LoVo (cell line): ENCODE measurements at places on chromosomes 2 and 18.
A peak's percentile ranks its signal among the peaks of the same experiment; 100 is the strongest.

DNA sequence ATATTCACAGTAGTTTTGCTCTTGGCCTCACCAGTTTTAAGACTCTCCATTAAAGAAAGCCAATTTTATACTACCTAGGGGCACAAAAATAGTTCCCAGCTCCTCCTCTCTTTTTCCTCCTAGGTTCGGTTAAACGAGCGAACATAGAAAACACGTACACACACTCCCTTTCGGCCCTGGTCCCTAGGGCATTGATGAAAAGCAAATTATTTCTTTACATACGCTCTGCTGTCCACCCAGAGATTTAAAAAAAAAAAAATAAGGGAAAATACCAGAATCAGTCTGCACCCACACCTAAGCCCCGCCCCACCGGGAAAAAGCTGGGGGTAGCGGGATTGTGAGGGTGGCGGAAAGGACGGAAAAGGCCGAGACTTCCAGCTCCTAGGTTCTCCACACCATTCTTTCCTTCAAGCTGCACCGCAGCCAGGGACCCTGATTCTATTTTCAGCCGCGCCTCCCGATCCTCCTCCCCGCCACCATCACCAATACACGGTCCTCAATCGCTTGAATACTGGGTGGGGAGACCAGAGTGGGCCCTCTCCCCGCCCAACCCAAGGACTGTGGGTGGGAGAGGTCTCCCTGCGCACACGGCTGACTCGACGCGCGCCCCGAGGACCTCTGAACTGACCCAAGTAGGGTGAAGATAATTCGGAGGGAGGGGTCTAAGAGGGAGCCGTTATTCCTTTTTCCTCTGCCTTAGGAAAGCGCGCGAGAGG, 769 bp downstream of the ATF2 start:
- no peak for DNase-seq

- DNase-seq, result peak; percentile 66
Measured at GRCh38 chr2:203656522-203657287, 49.7 kb upstream of the CD28 start.

DNA sequence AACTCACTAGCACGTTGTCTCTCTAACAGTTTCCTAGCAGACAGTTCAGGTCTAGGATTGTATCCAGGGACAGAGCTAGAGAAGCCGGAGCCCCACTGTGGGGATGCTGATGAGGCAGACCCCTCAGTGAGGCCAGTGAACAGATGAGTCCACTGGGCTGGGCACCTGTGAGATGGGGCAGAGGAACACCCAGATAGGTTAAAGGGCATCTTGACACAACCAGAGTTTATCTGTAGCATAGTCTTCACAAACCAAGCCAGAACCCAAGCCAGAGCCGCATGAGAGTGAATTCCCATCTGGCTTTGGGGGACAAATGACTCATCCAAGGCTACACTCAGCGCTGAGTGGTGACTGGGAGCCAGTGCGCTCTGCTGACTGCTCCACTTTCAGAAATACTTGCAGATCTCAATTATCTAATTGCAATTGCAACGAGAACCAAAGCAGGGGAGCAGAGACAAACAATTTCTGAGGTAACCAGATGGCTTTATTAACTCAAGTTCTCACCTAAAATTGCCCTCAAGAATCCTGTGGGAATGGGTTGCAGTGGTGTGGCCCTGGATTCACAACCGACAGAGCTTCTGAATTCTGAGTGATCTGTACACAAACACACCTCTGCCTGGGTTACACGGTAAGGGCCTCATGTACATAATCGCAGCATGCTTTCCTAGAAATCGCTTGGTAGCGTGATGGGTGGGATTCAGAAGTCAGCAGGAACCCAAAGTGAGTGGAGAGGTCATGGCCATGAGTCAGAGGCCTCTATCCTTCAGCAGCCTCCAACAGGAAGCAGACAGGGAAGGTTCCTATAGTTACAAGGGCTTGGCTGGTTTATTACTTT, 48.7 kb upstream of the MSH2 start:
- DNase-seq, result peak; percentile 90

DNA sequence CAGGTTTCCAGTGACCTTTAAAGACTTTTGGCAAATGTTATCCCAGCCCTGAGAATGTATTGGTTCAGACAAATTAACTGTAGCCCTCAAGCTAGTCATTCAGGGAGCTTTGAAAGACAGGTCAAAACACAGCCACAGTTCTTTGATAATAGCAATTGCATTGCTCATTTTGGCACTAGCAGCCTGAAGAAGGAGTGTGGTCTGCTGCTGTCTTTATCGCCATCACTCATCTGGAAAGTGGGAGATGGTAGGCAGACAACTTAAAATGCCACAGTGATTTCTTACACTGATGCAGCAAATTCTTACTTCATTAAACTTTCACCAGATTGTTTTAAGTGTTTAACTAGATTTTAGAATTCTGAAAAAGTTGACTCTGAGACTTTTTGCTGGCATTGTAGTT, 47.2 kb downstream of the DOK6 start:
- DNase-seq, result no peak

DNA sequence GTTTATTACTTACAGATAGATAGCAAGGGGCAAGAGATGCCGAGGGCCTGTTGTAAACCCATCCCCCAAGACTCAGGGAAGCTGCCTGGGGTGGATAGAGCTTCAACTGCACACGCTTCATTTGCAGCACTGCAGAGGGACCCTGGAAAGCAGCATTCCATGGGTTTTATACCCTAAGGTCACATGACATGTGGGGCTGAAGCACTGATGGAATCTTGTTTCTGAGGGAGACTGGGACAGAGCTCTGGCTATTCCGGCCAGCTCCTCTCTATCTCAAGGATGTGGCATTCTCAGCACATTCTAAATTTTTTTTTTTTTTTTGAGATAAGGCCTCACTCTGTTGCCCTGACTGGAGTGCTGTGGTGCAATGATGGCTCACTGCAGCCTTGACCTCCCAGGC, 300.1 kb downstream of the MYCN start:
- DNase-seq, result no peak

- no peak for DNase-seq
Measured at GRCh38 chr2:99187011-99187410, 6.0 kb downstream of the MRPL30 start.

- DNase-seq, result no peak
Measured at GRCh38 chr2:238420442-238420841, 6.3 kb upstream of the ASB1 start.

DNA sequence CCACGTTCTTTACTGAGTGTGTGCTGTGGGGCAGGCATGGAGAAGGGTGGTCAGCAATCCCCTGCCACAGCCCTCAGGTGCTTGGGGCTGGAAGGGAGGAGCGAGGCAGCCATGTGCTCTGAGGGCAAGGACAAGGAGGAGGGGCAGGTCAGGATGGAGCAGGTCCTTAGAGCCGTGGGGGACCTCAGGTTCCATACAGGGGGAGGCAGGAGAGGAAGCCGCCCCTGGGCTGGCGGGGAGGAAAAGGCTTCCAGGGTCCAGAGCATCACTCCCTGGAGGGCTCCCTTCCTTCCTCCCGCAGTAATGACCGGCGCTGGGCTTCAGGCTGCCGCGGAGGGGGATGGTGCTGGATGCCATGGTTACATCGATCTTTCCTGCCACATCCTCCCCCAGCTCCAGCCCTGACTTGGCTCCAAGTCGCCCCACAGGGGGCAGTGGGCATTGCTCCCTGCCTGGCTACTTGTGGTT, 6.6 kb downstream of the GAREM2 start:
- no peak for DNase-seq

- DNase-seq, result no peak
Measured at GRCh38 chr2:168690381-168690885, 112.0 kb upstream of the NOSTRIN start.

GRCh38 chr2:19785447-19785846, 116.3 kb downstream of the TTC32 start:
- DNase-seq, result no peak

- no peak for DNase-seq
Measured at GRCh38 chr18:53142005-53142404, 802.0 kb downstream of the DCC start.

DNA sequence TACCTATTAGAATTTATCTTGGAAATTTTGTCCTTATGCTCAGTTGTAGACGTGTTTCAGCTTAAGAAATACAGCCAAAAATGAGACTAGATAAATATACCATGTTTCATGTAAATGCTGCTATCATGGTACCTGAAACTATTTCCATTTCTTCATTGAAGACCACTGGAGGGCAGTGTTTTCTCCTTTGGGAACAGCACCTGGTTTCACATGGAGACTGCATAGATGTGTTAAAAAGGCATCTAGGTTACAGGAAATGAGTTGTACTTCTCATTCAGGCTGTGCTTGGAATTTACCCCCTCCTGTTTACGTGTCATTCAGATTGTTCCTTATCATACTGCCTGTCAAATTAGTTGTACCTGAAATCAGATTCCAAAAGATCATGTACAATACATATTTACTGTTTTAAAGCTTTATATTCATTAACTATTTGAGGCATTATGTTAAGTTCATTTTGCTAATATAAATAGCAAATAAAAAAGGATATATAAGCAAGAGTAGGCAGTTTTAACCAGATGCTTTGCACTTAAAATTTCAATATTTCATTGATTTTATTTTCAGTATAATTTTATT, 57.3 kb upstream of the PSMD14 start:
- peak; percentile 73 for DNase-seq

- DNase-seq, result no peak
Measured at GRCh38 chr2:156346731-156347130, 14.2 kb upstream of the NR4A2 start.

GRCh38 chr2:61536572-61537276, 1.4 kb downstream of the XPO1 start:
- DNase-seq, result peak; percentile 86

DNA sequence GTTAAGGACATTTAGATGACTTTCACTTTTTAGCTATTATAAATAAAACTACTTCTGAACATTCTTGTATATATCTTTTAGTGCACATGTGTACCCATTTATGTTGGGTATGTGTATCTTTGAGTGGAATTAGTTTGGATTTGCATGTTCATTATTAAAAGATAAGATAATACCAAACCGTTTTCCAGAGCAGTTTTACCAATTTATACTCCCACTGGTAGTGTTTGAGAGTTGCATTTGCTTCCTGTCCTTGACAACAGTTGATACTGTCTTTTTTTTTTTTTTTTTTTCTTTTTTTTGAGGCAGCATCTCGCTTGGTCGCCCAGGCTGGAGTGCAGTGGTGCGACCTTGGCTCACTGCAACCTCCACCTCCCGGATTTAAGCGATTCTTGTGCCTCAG, 23.3 kb downstream of the SLC30A6 start:
- DNase-seq, result no peak

DNA sequence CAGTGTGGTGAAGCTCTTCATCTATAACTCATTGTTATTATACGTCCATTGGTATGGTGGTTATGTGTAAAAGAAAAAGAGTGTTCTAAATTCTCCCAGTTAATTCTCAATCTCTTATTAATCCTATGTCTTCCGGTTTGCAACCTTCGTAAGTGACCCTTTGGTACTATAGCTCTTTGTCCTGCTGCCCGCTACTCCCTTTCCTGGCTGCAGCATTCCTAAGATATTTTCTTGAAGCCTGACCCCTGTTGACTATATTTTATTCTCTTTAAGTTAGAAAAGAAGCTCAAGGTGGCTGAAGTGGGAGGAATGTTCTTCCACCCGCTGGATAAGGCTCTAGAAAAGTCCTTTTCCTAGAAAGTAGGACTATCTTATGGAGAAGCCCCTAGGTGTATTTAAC, 684.8 kb downstream of the SOCS6 start:
- no peak for DNase-seq

GRCh38 chr2:67806816-67807215, 256.0 kb downstream of the C1D start:
- DNase-seq, result no peak

- DNase-seq, result no peak
Measured at GRCh38 chr18:24276994-24277393, 120.6 kb downstream of the OSBPL1A start.

DNA sequence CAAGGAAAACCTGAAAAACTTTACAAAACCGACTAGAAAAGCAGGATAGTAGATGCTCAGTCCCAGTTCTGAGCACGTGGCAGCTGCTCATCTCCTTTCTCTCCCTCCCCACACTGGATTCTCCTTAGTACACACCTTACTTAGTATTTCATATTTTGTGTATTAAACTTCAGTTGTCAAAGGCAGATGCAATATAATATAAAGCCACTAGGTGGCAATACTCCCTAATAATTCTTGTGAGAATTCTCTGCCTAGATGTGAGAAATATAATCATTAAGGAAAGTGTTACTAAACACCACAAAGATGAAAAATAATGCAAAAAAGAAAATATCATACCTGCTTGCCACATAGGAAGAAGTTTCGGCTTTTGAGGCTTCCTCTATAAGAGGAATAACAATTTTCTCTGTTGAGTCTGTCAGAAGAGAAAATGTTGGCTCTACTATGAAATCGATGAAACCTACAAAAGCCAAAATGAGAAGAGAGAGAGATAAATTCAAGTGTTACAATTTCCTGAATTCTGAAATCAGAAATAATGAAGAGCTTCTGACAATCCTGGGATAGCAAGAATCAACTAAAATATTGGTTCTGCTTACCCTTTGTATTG, 200.6 kb downstream of the PPP1R1C start:
- peak; percentile 53 for DNase-seq

GRCh38 chr2:163417596-163418337, 318.0 kb downstream of the FIGN start:
- DNase-seq, result no peak

DNA sequence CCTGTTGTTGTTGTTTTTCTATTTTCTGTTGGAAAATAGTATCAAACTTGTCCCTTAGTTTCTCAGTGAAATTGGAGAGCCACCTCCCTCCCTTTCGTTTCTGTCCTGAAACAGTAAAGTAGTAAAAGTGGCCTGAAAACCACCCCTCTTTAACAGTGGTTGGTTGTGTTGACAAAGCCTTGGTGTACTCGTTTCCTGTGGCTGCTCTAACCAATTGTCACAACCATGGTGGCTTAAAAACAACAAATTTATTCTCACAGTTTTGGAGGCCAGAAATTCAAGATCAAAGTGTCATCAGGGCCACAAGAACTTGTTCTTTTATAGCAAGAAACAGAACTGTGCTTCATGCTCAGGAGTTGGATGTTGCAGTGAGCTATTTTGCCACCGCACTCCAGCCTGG, 4.0 kb upstream of the DYSF start:
- no peak for DNase-seq

DNA sequence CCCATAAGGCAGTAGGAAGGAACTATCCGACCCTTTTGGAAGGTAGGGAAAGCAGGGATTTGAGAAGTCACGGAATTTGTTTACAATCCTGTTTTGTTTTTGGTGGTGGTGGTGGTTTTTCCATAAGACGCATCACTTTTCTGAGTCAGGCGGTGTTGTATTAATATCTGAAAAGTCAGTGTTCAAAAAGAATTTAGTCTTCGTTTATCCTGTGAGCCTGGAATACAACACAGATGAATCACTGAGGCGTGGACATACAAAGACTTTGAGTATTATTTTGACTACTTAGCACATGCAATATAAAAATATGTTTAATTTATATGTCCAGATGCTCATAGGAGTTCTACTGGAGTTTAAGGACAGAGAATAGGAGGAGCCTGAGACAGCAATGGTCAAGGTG, 785 bp downstream of the ZNF892 start:
- DNase-seq, result no peak

- DNase-seq, result no peak
Measured at GRCh38 chr2:232574674-232575403, 24.4 kb downstream of the EIF4E2 start.

GRCh38 chr2:56318147-56318546, 134.4 kb downstream of the CCDC85A start:
- DNase-seq, result no peak
